T-helper 17 cell (primary cell): ENCODE measurements at places on chromosomes 2 and 18.

DNA sequence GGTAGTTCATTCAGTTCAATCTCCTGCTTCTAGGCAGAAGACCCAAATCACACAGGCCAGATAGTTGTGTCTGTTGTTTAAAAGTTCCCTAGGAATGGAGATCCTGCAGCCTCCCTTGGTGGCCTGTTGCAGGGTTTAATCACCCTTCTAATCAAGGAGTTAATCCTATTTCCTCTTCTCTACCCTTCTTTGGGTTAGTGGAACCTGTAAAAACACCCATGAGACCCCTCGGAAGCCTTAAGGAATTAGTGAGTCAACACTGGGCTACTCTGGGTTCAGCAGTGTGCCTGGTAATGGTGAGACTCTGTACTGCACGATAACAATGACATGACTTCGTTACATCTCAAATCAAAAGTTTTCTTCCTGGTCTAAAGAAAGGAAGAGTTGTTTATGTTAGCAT lies 217.6 kb upstream of the NRP2 start:
- no peak for DNase-seq

DNA sequence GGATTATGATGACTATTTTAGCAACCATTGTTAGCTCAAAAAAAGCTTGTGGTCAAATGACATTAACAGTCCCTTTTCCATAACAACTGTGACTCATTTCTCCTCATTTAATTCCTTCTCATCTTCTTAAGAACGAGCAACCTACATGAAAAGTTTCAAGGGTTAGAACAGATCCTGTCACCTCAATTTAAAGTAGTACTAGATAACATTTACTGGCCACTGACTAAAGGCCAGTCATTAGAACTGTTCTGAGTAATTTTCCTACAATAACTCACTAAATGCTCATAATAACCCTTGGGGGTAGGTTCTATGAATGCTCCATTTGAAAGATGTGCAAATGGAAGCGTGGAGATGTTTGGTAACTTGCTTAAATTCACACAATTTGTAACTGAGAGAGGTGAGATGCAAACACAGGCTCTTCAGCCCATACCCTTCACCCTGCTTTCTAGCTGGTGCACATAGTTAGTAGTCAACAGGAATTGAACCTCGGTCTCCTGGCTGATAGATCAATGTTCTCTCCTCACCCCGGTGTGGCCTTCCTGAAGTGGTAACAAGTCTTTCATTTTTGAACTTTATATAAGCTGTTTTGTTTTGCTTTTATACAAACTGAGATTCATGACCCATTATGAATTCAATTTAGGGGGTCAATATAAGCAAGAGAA lies 212.5 kb downstream of the SETBP1 start:
- no peak for DNase-seq

DNA sequence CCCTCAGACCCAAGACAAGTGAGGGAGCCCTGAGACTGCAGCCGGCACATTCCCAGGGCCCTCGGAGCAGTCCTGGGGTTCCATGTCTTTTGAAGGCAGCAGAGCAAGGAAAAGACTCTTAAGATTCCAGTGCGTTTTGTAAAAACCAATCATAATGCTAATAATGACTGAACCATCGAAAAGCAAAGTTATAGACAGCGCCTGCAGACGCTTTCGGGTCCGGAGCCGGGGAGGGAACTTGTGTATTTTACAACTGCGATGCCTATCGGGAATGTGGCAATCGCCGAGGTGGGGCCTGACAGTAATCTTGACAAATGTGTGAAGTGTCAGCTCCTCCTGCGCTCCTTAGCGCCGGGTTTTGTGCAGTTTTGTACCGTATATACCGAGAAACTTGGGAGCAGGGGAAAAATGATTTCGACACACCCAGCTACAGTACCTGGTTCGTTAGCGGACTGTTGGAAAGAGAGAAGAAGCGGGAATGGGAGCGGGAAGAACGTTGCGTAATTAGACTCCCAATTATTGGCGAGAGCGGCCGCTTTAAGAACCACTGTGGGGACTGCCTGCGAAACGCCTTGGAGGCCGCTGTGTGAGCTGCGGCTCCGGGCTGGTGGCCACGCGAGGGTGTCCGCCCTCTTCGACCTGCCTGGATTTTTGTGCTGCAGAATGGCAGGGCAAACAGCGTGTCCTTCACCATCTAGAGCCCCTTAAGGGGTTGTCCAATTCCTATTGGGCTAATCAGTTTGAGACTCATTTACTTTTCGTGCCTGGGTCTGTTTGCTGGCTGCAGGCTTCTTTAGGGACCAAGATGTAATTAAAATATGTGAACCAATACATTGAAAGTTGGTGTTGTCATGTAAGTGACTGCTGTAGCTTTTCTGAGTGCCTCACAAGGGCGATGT lies 2.4 kb downstream of the EPAS1 start:
- no peak for DNase-seq

DNA sequence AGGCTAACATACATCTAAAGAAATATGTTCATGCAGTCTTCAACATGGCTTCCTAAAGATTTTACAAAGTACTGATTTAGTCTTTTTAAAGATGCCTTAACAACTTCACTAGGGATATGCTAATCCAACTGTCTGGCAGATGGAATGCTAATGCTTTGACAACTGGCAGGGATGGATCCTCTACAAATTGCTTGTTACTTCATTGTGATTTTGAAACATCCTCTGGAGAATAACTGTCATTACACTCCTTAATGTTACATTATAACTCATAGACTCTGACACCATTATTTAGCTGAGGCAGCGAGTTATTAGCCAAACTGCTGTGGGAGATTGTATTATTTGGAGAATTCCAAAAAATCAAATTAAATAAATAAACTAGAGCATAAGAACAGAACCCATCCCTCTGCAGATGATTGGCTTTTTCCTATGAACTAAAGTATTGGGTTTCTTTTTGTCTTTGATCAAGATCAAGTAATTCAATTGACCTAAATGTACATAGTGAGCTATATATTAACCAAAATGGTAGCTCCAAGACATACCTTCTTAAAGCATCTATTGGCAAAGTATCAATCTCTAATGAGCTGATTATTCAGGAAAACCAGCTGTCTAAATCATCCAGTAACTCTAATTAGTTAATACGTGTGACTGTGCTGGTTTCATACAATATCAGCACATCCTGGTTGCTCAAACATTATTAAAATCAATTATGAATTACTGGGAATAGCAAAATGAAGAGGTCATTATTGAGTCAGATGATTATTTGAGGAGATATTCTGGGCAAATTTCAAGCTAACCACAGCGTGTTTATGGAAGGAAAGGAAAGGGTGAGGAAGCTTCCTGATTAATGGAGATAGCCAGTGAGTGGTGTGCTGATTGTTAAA lies 321.3 kb upstream of the TFPI start:
- no peak for DNase-seq

- DNase-seq: no peak
Observed at GRCh38 chr2:218427741-218428140, 8.8 kb downstream of the VIL1 start.

GRCh38 chr18:57916684-57917083 lies 113.6 kb upstream of the ATP8B1 start:
- DNase-seq: no peak

DNA sequence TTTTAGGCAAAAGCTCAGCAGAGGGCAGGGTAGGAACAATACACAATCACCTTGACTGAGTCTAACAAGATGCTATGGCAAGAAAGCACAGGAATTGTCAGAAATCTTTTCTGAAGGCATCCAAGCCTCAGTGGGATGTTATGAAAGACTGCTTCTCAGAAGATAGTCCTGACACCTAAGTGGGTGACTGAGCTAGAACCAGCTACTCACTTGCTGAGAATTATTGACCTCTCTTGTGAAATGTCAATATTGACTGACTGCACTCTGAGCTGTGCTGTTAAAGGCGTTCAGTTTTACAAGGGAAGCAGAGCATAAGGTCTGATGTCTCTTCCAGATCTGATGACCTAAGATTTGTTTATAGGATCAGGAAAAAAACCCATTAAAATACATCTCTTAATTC lies 46.1 kb downstream of the TACR1 start:
- no peak for DNase-seq

DNA sequence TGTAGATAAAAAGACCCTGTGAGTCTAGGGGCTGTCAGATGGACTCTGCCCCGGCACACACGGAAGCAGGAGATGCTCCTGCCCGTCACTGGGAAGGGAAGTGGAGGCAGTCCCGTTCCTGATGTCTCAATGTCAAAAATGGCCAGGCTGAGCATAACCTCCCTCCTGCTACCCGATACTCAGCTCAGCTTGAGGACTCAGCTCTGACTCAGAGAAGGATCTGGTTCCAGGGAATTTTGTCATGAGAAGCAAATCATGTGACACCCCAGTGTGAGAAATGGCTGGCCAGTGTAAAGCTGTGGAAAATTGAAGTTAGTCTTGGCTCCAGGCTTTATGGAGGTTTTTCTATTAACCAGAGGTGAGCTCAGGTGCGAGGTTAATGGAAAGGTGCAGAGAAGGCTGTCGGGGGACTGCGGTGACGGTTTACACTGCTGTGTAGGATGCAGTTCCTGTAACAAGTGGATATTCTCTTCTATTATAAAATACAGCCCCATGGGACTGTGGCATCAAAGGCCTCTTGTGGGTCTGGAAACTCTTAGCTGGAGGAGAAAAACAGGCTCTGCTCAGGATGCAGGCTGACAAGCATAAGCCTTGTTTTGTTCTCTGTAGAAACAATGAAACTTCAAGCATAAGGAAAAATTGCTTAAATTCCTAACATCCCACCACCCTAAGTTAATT lies 24.7 kb upstream of the AGAP1 start:
- DNase-seq: no peak

- DNase-seq: no peak
Observed at GRCh38 chr2:129892360-129892759, 87.1 kb upstream of the RAB6C start.

- no peak for DNase-seq
Observed at GRCh38 chr2:98004613-98005012, 8.9 kb upstream of the TMEM131 start.

DNA sequence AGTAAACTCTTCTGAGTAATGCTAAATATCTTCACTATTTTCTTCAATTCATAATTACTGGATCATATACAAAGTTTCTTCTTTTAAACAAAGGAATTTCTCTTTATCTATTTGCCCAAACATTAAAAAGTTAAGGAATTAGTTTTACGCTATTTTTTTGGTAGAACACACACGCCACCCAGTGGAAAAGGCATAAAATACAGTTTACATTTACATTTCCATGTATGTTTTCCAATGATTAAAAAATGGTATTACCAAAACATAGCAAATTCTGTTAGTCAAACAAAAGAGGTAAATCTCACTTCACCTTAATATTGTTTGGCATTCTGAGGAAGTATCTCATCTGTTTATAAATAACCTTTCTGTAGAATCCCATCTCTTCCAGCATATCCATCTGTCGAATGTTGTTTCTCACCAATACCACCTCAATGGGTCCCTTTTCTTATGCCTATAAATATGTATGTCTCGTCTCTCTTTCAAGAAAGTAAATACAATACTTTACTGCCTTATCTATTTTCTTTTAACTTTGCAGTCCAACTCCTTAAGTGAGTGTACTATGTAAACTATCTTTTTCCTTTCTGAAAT lies 7.2 kb downstream of the BOLL start:
- no peak for DNase-seq

GRCh38 chr2:196431957-196432356 lies 207.6 kb upstream of the CCDC150 start:
- DNase-seq: no peak

DNA sequence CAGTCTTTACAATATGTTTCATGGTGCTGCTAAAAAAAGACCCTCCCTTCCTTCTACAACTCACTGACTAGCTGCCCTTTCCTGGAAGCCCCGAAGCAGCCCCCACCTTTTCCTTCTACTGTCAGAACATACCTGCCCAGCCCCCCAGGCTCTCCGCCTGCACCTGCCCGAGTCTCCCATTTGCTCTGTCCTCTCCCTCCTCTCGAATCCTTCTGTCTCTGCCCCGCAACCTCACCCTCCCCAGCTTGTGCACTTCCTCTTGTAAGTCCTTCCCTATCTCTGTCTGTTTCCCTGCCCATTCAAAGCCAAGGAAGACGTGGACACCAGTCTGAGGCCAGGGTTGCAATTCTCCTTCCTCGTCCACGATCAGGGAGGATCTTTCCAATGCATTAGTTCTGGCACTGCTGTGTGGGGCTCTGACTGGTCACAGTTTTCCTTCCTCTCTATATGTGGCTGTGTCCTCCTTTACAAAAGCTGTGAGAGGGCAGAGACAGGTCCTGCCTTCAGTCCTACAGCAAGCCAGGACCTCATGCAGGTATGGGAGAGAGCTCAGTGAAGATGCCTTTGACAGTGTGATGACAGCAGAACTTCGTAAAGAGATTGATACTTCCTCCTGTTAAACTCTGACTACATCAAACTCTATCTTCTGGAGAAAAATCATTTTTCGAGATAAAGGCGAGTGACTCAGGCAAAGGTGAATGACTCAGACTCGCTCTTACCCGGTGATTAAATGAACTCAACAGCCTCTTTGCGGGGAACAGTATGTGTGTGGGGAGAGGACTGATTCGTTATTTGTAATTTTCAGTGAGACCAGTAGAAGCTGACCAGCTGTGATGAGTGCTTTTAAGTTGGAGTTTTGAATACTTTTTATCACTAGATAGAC lies 14.2 kb downstream of the TNFRSF11A start:
- no peak for DNase-seq

- no peak for DNase-seq
Observed at GRCh38 chr2:144548088-144548487, 28.2 kb upstream of the ZEB2 start.

GRCh38 chr2:64227603-64228125 lies 83.4 kb upstream of the PELI1 start:
- no peak for DNase-seq

DNA sequence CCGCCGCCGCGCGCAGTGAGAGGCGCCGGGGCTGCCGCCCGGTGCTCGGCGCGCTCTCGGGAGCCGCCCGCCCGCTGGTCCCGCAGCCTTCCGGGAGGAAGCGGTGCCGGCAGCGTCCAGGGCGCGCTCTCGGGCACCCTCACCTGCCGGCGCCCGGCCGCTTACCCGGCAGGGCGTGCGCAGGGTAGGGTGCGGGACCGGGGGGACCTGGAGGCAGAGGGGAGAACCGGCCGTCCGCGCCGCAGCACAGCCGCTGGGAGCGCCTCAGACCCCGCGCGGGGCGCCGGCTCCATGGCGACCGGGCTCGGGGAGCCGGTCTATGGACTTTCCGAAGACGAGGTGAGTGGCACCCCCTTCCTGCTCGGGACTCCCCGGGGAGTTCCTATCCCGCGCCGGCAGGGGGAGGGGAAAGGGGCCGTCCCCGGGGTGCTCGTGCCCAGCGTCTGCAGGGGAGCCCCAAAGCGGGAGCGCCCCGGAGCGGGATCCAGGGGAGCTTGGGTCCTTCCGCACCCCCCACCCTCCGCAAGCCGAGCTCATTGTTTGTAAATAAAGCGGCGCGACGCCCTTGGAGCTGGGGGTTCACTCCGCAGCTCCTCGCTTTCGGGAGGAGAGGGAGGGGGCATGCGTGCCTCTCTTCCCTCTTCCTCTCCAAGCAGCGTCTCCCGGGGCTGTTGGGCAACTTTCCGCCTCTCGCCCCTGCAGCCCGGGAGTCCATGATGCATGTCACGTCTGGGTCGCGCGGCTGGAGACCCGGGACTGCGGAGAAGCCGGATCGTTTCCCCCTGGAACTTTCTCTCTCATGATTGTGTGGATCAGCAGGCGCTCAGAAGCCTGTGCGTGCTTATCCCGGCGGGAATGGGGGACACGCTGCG lies 580 bp downstream of the NEDD4L start:
- DNase-seq: peak; percentile 52

- DNase-seq: no peak
Observed at GRCh38 chr2:46810195-46810594, 105.4 kb downstream of the MCFD2 start.
